Cortex of kidney (tissue), 1 donor: ENCODE measurements at places on chromosomes 2 and 18.

DNA sequence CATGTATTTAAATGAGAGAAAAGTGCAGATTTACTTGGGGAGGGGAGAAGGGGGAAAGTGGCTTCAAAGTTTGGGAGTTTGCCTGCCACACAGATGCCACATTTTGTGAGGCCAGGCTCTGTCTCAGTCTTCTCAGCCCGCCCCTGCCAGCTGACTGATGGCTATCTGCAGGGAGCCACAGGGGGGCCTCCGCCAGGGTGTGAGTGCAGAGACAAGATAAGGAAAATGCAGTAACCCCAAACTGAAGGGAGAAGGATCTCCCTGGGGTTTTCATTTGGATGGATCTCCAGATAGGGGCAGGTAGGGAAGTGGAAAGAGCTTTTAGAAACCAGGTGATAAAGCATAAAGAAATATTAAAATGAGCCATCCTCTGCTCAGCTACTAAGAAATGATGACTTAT lies 128.8 kb downstream of the ZNF521 start:
- DNase-seq = no peak

DNA sequence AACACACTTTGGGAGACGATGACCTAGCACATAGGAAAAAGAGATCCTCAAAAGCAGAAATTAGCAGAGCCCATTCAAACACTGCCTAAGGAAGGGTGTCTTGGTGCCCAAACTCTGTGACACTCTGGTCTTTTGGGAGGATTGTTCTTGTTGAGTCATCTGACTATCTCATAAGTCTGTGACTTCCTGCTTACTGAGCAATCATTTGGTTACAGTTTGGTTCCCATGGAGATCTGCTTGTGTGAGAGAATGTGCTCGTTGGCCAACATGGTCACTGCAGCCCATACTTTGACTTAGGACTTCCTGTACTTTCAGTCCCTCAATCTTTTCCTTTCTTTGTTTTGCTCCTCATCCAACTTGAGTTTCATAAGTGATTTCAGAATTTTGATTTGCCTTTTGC lies 602.9 kb downstream of the NYAP2 start:
- DNase-seq = no peak

DNA sequence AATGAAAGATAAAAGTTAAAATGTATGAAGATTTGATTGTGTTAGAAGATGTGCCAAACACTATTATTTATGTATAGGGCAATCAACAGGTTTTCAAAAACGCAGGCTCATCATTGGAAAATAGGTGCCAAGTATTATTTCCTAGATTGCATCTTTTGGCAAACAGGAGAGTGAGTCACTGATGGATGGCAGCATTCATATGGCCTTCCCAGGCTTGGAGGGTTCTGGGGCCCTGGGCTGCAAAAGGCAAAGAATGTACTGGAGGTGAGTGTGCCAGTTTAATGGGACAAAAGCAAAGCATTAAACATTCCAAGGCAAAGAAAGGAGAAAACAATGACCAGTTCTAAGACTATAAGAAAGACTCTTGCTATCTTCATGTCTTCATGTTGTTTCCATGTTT lies 379.4 kb downstream of the RIT2 start:
- no peak for DNase-seq

GRCh38 chr2:202612145-202612544 lies 22.6 kb upstream of the FAM117B start:
- DNase-seq = no peak

- DNase-seq = no peak
Observed at GRCh38 chr18:48889981-48890762, 60.6 kb downstream of the SMAD7 start.

GRCh38 chr2:8611700-8612099 lies 70.2 kb upstream of the ID2 start:
- no peak for DNase-seq

- DNase-seq = no peak
Observed at GRCh38 chr2:227363756-227364155, 15.3 kb downstream of the TM4SF20 start.

- no peak for DNase-seq
Observed at GRCh38 chr2:15385184-15385583, 175.9 kb downstream of the NBAS start.

- DNase-seq = no peak
Observed at GRCh38 chr2:134124047-134124753, 129.7 kb upstream of the MGAT5 start.

DNA sequence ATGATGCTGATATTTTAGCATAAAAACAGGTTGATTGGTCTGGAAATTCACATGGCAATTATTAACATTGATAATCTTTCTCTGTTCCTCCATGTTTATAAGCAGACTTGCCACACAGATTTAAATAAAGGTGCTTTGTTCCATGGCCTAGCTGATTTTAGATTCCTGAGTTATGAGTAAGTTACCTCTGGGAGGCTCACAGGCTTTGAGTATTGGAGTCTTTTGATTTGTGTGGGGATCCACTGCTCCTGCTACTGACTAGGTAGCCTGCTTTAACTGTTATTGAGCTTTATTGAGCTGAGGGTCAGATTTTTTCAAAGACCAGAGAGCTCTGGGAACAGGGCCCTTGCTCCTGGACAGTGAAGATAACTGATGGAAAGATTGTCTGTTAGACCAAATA lies 166.1 kb downstream of the ANKRD30B start:
- no peak for DNase-seq

DNA sequence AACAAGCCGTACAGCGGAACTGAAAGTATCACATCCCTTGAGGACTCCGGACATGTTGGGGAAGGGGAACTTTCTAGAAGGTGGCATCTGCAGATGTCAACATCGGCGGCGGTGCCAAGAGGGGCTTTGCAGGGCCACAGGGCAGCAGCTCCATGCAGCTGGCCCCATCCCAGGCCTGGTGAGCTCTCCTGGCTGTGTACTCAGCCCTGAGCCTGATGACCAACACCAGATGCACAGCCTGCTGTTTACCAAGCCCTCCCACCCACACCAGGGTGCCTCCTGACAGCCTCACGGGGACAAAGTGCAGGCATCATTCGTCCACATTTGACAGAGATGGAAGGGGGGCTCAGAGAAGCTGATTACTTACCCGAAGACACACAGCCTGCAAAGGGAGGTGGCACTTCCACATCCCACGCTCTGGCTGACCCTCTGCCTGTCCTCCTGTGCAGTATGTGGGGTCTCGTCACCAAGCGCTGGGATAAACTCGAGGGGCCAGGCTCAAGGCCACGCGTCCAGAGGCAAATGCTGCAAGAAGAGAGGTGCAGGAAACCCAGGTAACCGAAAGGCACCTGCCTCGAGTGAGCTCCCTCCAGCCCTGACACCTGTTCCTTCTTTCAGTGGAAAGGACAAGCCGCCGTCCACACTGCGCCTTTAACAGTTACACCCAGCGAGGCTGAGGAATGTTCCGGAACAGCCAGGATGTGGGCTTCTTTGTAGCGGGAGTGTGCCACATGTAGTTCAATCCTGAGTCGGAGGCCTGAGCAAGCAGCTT lies 69.0 kb upstream of the ASAP2 start:
- no peak for DNase-seq

GRCh38 chr18:69686861-69687260 lies 260.8 kb downstream of the CD226 start:
- no peak for DNase-seq

- no peak for DNase-seq
Observed at GRCh38 chr18:59718464-59719157, 21.4 kb upstream of the CCBE1 start.

DNA sequence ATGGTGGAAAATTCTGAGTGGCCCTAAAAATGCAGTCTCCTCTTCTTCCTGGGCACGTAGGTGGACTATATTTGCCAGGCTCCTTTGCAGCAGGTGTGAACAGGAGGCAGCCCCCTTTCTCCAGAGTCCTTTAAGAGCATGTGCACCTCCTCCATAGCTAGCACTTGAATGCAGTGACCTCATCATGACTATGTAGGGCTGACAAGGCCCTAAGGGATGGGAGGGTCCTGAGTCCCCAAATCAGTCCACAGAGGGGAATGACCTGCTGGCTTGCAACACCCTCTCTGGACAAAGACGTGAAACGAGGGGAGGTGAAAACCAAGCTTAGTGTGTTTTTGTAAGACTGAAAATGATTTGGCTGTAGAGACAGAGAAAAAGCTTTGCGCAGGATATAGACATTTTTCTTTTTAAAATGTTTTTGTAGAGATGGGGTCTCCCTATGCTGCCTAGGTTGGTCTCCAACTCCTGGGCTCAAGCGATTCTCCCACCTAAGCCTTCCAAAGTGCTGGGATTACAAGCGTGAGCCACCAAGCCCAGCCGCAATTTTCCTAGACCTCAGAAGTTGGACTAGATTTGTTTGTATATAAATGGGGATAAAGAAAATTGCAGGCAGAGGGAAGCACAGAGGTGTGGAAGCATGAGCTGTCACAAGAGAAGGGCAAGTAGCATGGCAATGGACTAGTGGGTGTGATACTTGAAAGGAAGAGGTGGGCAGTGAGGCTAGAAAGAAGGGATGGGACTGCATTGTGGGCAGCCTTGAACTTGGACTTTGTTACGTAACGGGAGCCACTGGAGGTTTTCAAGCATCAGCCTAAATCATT lies 28.8 kb downstream of the LONRF2 start:
- DNase-seq = no peak

DNA sequence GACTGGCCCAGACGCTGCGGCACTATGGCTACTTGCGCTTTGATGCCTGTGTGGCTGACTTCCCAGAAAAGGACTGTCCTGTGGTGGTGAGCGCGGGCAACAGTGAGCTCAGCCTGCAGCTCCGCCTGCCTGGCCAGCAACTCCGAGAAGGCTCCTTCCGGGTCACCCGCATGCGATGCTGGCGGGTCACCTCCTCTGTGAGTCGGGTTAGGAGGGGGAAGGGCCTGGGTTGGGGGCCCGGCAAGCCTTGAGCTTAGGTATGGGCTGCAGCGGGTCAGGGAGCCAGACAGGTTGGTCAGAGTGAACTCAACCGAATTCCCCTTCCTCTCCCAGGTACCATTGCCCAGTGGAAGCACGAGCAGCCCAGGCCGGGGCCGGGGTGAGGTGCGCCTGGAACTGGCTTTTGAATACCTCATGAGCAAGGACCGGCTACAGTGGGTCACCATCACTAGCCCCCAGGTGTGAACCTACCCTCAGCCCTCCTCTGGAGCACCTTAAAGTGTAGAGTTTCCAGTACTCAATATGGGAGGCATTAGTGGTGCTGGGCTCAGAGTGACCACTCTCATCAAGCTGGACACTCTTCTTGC lies 4.9 kb downstream of the ZNF513 start:
- DNase-seq = no peak
